Skin of body (tissue), 3 donors: ENCODE measurements at places on chromosomes 4 and X. TPM values are rescaled to one million over a fixed set of nuclear protein-coding genes. Genes with fewer than 3 reads are reported as not detected.

DNA sequence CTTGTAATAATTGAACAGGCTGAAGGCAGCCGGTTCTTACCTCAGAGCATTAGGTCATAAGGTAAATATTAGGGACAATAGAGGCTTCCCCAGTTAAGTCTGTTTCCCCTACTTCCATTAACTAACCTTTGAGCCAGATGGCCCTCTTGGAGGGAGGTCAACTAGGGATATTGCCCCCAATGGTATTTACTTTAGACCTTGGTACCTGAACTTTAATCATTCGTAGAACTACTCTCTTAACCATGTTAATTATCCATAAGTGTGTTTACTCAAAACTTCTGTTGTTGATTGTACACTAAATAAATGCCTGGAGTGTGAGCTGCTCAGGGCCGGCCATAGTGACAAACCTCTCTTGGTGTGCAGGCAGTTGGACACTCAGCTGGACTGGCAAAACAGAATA, 1843.5 kb upstream of the AGA start:
- DNase-seq, result no peak

- DNase-seq, result no peak
Observed at GRCh38 chrX:133454491-133454914, 39.2 kb upstream of the GPC4 start.

DNA sequence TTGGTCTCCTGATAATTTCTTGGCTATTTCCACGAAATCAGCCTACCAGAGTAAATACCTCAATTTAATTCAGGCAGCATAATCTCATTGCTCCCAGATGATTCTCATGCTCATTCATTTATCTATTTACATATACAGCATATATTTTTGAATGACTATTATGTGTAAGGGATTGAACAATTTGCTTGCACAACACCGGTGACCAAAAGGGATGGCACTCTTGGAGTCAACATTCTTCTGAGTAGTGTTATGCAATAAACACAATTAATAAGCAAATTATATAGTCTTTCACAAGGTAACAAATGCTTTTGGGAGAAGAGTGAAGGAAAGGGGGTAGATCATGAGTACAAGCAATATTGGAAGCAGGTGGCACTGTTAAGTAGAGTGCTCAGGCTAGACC, 1015.3 kb downstream of the ARAP2 start:
- no peak for DNase-seq

DNA sequence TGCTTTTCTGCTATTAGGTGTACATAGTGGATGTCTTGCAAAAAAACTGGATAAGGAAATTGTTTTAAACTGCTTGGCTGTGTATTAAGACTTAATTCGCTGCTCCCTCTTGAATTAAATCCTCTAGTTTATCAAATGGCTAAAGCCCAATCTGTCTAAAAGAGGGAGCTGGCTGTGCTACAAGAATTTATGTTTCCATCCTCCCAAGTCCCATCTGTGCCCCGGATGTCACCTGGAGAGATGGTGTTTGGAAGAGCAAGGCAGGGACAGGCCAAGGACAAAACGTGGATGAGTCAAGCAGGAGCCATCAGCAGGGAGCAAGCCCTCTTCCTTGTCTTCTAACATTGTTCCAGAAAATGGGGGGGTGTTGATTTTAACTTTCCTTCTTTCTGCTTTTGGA, 171.3 kb upstream of the LCORL start:
- no peak for DNase-seq

- DNase-seq, result no peak
Observed at GRCh38 chr4:3234171-3235029, 14.6 kb upstream of the MSANTD1 start.

DNA sequence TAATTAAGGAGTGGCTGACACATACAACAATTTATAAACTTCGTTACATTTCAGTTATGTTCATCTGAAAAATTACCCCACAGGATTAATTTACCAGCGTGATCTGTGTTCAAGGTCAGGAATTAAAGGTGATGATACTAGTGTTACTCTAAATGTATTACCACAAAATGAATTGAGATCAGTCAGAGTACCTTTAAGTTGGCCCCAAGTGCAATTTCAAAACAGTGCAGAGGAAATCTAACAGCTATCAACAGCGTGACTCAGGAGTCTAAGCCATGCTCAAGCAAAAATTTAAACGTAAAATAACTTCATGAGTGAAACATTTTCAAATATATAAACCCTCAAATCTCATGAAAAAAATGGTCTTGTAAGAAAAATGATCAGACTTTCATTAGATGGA, 18.7 kb downstream of the ANTXR2 start:
- no peak for DNase-seq

DNA sequence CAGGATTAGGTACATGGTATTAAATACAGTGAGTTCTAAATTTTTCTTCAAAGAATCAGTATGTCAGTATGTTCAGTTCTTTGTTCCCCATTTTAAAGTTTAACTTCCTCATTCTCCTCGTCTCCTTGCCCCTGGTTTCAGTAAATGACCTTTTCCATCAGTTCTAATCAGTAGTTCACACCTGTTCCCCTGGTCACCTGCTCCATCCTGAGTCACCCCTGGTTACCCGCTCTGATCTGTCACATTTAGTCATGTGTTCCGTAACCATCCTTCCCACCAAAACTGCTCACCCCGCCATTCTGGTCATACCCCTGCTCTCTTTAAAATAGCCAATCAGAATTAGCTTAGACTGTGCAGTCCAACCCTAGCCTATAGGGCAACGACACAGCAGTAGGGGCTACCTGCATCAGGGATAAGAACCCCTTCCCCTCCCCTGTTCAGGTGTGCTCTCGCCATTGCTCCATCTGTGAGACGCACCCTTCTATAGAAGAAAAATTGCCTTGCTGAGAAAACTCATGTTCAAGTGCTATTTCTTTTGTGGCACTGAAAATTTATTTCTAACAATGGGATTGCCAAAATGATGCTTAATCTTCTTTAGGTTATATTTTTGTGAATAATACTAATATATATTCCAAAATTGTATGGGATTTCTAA, 181.3 kb downstream of the OR13H1 start:
- no peak for DNase-seq

DNA sequence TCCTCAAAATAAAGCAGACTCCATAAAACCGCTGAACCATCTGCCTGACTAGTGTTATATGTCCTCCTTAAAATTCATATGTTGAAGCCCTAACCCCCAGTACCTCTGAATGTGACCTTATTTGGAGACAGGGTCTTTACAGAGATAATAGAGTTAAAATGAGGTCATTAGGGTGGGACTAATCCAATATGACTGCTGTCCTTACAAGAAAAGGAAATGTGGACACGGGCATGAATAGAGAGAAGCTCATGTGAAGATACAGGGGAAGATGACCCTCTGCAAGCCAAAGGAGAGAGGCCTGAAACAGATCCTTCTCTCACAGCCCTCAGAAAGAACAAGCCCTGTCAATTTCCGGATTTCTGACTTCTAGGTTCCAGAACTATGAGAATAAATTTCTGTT, 82.0 kb upstream of the KLHL13 start:
- DNase-seq, result no peak

DNA sequence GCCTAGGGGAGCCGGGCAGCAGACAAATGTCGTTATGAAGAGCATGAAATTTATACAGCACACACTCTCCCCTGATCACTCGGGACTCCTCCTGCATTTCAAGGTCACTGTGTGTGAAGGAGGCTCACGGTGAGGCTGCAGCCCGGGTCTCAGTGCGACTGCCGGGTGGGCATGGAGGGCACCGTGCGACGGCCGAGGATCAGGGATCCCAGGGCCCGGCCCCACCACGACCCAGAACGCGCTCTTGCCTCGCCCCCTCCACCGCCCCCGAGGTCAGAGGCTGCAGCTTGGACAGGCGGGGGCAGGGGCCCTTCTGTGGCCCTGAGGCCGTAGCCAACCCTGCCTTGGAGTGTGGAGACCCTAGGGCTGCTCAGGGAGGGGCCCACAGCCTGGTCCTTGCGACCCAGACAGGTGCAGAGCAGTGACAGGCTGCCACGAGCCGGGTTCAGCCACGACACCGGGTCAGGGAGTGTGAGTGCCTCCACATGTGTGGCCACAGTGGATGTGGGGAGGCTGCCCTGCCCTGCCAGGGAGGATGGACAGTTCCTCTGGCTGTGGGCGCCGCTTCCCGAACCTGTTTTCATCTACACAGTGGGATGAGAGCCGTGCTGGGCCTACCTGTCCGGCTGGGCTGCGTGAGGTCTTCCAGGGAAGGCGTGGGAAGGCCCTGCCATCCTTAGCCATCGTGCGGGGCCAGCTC, 89.3 kb upstream of the NKX1-1 start:
- no peak for DNase-seq

GRCh38 chr4:180314972-180315371, 1928.2 kb upstream of the TENM3 start:
- DNase-seq, result no peak

- DNase-seq, result no peak
Observed at GRCh38 chrX:109710181-109710580, 22.9 kb downstream of the ACSL4 start.

DNA sequence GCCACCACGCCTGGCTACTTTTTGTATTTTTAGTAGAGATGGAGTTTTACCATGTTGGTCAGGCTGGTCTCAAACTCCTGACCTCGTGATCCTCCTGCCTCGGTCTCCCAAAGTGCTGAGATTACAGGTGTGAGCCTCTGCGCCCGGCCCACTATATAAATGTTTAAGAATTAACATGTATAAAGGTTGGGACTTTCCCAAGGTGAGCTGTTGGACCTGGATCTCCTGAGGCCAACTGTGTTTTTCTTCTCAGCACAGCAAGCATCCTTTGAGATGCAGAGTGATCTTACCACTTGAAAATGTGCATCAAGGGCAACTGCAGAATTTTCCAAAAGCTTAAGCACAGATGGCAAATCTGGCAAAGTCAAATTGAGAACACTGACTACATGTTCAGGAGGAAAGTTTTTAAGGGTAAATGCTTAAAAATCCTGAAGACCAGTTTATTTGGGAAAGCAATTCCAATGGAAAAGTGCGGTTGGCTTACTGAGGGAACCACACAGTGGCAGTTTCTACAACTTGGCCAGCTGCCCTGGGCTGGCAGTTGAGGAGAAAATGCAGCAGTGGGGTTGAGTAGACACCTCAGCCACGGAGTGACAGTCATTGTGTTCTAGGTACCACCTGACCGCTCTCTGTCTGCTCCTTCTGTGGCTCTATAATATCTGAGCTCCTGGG, 168.9 kb downstream of the CBR4 start:
- no peak for DNase-seq

DNA sequence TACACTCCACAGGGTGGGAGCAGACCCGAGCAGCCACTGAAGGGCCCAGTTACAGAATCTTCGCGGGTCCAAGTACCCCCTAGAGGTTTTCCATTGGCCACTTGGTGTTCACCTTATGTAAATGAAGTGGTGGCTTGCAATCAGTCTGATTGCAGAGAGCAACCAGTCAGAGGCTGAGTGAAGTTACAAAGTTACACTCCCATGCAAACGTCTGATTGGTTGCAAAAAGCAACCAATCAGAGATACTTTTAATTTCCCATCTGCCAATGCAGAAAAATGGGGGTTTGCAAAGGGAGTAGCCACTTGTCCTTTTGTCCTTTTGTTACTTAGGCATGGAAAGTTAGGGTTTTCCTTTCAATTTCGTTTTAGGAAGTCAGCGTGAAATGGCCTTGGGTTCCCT, 27.0 kb upstream of the NKAP start:
- DNase-seq, result no peak

GRCh38 chr4:11436673-11437072, 8.0 kb upstream of the HS3ST1 start:
- no peak for DNase-seq

DNA sequence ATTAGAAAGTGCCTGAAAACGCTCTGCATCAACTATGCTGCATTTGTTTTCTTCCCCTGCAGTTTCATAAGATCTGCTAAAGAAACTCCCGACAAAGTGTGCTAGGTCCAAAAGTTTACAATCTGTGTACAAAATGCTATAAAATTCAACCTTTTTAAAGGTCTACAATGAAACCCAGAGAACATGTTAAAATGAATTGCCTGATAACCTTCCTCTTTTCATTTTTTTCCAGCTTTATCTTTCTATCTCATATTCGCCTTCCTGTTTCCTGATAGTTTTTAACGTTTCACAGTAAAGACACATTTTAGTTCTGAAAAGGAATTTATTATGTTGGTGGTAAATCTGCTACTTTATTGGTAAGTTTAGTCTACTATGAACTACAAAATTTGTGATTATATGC, 9.5 kb upstream of the HPGDS start:
- DNase-seq, result no peak

GRCh38 chrX:2313864-2314640, 186.7 kb downstream of the DHRSX start:
- DNase-seq, result no peak

GRCh38 chrX:23435575-23435974, 100.9 kb downstream of the PTCHD1 start:
- no peak for DNase-seq

DNA sequence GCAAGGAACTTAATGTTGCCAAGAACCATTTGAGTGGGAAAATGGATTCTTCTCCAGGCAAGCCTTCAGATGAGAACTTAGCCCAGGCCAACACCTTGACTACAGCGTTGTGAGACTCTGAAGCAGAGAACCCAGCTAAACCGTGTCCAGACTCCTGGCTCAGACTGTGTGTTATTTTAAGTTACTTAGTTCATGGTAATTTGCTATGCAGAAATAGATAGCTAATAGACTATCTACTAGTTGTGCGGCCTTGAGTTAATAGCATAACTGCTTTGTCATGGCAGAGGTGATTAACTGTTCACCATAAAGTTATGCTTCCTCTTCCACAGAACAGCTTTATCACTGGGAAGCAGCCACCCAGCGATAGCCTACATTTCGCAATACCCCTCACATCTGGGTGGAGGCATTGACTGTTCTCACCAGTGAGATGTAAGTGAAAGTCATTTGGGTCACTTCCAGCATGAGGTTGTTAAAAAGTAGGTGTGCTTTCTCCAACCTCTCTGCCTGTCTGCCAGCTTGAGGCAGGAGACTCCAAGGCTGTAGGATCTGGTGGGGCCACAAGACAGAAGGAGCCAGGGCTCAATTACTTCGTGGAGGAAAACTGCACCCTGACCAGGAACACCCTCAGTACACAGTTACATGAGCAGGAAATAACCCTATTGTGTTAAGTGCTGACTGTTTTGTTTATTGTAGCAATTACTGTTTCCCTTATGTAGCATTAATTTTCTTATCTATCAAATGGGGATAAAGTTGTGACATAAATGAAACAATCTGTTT, 94.2 kb downstream of the GPAT3 start:
- no peak for DNase-seq

GRCh38 chr4:2048831-2049230, 10.3 kb upstream of the NAT8L start:
- no peak for DNase-seq

MAGEB17 gene
- not detected for total RNA-seq

HELT gene
- total RNA-seq, result 0.30 TPM

EGFL6 gene
- total RNA-seq, result 21.2 TPM

TCEAL8 gene
- 106 TPM for total RNA-seq

CRMP1 gene
- 6.0 TPM for total RNA-seq

TGIF2LX gene
- not detected for total RNA-seq
